ENCODE measurements at places on chromosomes 4 and X.

DNA sequence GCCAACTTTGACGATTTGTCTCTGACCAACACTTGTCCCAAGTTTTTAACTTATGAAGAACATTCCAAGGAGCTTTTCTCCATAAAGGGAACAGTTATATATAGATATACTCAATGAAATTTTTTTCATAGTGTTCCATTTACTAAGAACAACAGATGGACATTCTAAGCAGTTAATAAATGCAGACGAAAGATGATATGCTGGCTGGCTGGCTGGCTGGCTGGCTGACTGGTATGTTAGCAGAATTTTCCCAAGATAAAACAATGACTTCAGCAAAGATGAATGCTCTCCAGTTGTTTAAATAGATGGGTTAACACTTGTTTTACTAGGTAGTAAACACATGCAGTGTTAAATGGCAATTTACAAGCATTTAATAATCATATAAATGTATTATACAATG is 62.2 kb downstream of the SPANXN3 start:
- no peak for DNase-seq

- no peak for DNase-seq
Measured at GRCh38 chrX:41796046-41796445, 72.1 kb downstream of the GPR82 start.

DNA sequence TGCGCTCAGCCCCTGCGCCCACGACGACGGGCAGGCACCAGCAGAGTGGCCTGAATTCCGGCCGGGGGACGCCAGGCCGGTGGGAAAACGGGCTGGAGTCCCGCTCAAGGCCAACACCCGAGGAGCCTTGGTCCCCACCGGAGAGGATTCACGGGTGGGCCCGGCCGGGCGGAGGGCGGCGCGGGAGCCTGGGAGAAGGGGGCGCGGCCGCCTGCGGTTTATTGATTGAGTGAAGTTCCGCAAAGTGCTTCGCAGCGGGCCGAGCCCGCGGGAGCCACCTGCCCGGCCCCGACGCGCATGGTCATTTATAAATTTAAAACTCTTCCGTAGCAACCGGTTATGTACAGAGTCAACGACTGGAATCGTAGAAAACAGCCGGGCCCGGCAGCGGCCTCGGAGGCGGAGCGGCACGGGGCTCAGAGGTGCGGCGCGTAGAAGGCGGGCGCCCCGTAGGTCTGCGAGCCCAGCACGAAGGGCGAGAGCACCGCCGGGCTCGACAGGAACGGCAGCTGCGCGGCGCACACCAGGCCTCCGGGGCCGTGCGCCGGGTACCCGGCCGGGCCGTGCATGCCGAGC is 3.6 kb downstream of the NKX1-1 start:
- no peak for DNase-seq

DNA sequence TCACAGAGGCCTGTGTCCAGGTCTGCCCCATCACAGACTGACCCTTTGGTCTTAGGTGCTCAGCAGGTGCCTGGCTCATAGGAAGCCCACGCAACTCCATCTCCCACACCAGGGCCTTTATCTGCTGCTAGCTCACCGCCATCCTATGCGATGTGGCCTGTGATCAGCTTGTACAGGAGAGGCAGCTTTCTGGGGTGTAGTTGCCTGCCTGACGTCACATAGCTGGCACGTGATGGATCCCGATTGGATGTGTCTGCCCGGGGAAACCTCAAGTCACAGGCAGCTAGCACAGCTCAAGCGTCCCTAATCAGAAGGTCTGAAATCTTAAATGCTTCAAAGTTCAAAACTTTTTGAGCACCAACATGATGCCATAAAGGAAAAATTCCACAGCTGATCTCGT is 41.2 kb upstream of the CLDN34 start:
- DNase-seq, result no peak

- DNase-seq, result no peak
Measured at GRCh38 chrX:129534816-129535578, 5.1 kb upstream of the OCRL start.

- no peak for DNase-seq
Measured at GRCh38 chr4:136203199-136203598, 1329.1 kb downstream of the PCDH18 start.

- no peak for DNase-seq
Measured at GRCh38 chrX:132848296-132848970, 110.0 kb downstream of the HS6ST2 start.

- DNase-seq, result no peak
Measured at GRCh38 chr4:15659768-15660570, 4.8 kb upstream of the FBXL5 start.

DNA sequence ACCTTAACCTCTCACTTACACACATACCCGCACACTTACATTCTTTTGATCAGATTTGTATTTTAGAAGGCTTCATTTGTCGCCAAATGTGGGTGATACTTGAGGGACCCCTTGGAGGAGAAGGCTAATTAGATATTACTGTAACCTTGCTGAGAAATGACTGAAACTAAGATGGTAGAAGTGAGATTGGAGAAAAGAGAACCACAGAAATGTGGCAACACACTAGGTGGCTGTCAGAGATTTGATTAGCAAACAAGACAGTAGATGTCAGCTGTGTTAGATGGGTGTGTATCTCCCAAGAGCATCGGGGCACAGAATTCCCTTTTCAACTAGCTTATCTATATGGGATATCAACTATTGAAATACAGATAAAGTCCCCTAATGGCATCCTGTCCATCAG is 149.3 kb upstream of the FABP2 start:
- DNase-seq, result no peak

DNA sequence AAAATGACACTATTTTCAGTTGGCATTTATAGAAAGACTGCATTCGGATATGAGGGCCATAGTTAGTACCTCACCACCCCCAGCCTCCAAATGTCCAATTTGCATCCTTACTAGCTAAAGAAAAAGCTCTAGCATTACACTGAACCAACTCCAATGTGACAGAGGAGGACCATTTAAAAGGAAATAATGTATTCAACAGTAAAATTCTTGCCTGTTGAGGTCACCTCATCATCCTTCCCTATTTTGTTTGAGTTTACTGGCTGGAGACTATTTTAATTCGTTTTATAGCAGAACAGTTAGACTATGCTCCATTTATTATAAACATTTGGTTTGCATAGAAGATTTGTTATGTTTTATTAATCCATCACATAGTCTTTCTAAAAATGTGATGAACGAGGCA is 88.2 kb upstream of the PPARGC1A start:
- no peak for DNase-seq

GRCh38 chrX:70264784-70265183 is 3.4 kb upstream of the ARR3 start:
- no peak for DNase-seq

DNA sequence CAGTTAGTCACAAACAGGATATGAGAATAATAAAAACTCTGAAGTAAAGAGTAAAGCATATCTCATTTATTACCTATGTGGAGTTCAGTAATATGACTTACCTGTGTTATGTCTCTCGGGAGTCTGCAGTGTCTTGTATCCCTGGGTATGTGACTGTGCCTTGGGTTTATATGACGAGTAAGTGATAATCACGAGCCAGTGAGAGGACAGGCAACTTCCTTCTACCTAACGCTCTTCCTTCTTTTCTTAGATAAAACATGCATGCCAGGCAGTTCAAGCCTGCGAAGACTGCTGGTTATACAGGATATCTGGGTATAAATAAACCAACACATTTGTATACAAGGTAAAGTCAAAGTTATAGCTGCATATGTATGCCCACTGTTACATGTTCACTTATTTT is at the start of gene HPGDS:
Gene HPGDS, minus strand, starts transcription at position 143 of the 400 bp plus-strand sequence. CDS start 8,207 bp downstream, outside the sequence.
- no peak for DNase-seq

- DNase-seq, result no peak
Measured at GRCh38 chrX:139191746-139192385, 338.7 kb upstream of the F9 start.

GRCh38 chr4:89619206-89619962 is 217.6 kb downstream of the SNCA start:
- no peak for DNase-seq

- no peak for DNase-seq
Measured at GRCh38 chrX:99795495-99795894, 614.6 kb downstream of the PCDH19 start.

DNA sequence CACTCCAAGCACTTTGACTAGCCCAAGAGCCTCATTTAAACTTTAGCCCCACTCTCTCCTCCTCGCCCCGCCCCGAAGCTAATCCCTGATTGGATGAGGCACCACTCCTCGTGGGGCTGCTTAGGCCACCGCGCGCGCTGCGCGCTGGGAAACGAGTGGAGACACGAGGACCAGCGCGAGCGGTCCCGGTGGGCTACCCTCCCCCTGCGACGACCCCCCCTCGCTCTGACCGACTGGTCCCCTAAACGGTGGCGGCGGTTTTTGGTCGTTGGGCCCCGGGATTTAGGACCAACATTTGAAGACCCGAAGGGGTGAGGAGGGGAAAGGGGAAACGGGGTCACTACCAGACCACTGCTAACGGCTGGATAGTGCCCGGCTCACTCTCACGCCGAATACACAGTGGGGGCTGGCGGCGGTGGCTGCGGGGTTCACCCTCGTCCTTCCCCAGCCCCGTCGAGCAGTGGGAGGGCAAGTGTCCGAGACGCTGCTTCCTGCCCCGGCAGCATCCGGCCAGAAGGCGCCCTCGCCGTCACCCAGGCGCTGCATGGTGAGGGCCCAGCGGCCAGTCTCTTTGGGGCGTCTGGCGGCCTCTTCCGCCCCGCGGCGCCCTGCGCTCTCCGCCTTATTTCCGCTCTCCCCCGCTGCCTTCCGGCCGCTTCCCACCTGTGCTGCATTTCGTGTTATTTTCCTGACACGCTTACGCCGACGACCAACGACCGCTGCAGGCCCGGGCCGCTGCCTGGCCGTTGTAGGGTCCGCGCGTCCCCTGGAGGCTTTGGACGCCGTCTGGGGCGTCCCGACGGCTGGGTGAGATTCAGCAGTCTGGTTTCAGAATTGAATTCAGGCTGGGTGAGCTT is at the start of gene RBM46:
Gene RBM46, plus strand, starts transcription at position 147 of the 857 bp plus-strand sequence. CDS start 15,481 bp downstream, outside the sequence.
- no peak for DNase-seq

DNA sequence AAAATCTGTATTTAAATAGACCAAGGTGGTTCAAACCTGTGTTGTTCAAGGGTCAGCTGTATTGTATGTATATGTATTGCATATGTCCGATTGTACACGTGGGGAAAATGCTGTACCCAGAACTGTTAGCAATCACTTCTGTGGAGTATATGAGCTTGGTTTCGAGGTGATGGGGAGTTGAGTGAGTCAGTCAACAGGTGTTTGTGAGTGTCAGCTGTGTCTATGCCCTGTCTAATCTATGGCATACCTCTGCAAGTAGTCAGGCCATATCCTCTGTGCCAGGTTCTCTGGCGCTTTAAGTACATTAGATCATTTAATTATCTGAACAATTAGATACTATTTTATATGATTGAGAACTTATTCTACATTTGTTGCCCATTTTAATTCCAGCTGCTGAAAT is 7.4 kb downstream of the ZRSR2 start:
- DNase-seq, result no peak

GRCh38 chr4:85607624-85608023 is 132.7 kb downstream of the ARHGAP24 start:
- no peak for DNase-seq

DNA sequence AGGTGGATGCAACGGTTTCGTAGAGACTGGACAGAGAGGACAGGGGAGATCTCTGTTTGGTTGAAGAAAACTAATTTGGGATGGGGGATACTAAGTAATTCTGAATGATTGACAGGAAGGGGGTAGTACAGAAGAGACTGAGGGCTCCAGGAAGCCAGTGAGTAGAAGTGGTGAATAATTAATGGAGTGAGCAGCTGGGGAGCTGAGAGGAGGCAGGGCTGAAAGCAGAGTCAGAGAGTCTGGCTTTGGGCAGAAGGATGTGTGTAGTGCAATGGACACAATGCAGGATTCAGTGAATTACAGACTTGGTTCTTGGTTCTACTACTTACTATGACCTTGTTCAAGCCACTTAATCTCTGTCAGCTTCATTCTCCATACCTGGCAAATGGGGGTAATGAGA is 161.7 kb downstream of the RBMX2 start:
- DNase-seq, result no peak

DNA sequence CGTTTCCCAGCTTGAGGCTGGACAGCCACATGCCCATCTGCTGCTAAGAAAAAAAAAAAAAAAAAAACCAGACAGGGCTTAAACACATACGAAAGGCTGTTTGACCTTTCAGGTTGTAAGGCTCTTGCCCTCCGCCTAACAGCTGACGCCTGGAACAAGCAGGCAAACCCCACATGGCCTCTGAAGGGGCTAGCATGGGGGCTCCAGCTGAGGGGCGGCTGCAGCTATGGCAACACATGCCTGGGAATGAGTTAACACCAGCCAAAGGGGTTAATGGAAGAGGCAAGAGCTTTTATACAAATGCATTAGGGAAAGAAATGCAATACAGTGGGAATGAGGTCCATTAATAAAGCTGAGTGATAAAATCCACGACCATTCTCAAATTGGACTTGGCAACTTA is 183.6 kb downstream of the ENOX2 start:
- DNase-seq, result no peak

DNA sequence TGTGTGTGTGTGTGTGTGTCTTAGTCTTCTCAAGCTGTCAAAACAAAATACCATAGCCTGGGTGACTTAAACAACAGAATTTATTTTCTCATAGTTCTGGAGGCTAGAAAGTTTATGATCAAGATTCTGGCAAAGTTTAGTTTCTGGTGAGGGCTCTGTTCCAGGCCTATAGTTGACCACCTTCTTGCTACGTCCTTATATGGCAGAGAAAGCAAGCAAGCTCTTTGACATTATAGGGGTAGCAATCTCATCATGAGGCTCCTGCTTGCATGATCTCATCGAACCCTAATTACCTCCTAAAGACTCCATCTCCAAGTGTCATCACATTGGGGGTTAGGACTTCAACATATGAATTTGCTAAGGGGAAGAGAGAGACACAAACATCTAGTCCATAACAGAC is 6.9 kb upstream of the AFP start:
- DNase-seq, result no peak

DNA sequence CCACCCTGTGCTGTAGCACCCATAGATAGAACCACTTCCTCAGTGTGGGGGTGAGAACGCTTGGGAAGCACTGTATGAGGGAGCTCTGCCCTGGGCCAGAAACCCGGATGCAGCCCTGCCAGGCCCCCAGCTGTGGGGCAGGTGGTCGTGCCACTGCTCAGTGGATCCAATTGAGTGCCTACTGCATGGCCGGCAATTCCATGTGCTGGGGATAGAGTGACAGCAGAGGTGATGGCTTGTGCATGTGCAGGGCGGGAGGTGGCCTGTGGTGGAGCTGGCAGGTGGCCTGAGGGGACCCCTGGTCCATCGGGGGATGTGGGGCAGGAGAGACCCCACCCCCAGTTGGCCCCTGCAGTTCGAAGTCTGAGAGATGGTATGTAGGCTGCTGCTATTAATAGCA is 60.4 kb downstream of the TRMT44 start:
- no peak for DNase-seq

GRCh38 chrX:148459343-148459742 is 41.1 kb upstream of the AFF2 start:
- no peak for DNase-seq
